ENCODE measurements at places on chromosomes 12 and 14.

DNA sequence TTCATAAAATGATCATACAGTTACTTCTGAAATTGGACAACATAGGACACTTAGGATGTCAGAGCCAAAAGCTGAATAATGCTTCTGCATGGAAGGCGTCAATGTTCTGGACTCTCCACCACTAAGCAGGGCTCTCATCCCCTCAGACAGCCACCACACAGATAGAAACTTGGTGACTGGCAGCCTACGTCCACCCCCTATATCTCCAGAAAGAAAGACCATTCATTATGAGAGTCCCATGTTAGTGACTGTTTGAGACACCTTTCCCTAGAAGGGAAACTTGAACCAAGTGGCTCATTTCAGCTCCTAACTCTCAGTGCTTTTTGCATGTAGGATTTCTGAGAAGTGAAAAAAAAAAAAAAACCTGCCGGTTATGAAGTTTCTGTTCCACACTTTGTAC lies 251.0 kb upstream of the FKBP4 start:
- no peak for DNase-seq

- DNase-seq: no peak
Observed at GRCh38 chr12:100671396-100672074, 98.1 kb downstream of the GAS2L3 start.

GRCh38 chr12:94722664-94723063 lies 72.3 kb upstream of the TMCC3 start:
- no peak for DNase-seq

DNA sequence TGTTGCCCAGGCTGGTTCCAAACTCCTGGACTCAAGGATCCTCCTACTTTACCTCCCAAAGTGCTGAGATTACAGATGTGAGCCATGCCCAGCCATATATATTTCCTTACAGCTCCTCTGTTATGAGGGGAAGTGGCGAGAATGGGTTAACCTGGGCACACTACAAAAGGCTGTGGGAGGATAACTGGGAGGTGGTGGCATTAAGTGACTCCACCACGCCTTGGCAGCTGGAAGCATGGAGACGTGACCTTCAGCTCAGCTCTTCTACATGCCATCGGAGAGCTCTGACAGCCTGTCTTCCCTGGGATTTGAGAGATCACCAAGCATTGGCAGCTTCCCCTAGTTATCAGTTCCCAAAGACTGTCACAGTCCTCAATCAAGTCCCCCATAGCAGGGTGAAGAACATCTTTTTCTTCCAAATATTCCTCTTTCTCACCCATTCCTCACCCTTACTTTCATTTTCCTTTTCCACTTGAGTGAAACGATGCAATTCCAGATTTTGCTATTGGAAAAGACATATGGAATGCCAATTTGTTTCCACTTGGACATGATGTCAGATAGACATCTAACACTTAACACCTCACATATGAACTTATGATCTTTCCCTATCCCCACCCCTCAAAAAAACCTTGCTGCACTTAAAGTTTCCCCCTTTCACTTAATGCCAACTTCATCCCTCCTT lies 48.5 kb downstream of the PHLDA1 start:
- no peak for DNase-seq

DNA sequence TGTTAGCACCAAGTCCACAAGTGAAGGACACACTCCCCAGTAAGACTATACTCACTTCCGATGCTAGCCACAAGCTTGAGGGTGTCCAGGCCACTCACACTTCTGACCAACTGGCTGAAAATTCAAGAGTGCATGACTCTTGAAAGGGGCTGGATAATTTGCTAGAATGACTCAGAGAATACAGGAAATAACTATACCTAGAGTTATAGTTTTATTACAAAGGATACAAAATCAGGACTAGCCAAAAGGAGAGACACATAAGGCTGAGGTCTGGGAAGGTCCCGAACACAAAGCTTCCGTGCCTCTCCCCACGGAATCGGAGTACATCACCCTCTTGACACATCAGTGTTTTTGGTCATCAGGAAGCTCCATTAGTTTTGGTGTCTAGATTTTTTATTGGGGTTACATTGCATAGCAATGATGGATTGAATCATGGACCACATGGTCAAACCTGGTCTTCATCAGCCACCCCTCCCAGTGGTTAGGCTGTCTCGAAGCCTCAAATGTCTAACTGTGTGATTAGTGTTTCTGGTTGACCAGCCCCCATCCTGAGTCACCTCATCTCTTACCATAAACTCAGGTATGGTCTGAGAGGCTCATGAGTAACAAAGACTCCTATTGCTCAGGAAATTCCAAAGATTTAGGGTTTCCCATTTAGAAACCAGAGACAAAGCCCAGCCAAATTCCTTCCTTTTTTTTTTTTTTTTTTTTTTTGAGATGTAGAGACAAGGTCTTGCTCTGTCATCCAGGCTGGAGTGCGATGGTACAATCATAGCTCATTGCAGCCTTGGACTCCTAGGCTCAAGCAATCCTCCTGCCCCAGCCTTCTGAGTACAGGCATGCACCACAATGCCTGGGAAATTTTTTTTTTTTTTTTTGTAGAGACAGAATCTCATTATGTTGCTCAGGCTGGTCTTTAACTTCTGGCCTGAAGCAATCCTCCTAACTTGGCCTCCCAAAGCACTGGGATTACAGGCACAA lies 472.0 kb upstream of the TBX3 start:
- DNase-seq: no peak

DNA sequence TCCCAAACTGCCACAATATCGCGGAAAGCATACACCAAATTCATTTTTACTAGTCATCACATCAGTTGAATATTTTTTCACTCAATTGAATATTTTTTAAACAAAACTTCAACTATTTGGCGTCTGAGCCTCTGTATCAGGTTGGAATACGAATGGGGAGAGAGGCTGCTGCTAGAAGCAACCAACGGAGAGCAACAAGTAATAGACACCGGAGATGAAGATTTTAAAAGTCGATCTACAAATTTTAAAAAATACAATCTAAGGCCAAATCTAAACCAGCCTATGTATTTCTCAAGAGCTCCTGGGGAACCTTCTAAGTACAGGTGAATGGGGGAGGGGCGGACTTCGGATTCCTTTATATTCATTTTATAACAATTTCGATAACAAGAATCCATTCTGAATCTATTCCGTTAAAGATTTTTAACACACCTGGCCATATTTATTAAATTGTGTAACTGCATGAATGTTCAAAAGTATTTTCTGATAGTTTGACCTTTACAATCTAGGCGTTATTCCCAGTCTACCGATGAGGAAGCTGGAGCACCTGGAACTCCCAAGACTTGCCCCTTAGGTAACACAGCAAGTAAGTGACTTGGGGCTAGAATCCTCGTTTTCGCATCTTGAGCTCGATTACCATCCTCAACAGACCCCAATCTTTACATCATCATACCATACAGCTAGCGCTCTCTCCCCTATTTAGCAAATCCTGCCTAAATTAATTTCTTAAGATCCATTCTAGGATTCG lies 1.2 kb downstream of the GNPNAT1 start:
- DNase-seq: no peak

- DNase-seq: no peak
Observed at GRCh38 chr12:106910202-106910601, 45.5 kb upstream of the TMEM263 start.

Measured in C1 segment of cervical spinal cord (tissue), 14 donors.